ENCODE measurements at places on chromosomes 7 and 10. TPM values are rescaled to one million over a fixed set of nuclear protein-coding genes. Genes with fewer than 3 reads are reported as not detected.

- H3K36me3 ChIP-seq = no peaks in the 10 kb centered on the region
- DNase-seq = no peak
- no peak overlapping the region for H3K4me3 ChIP-seq
- H3K27me3 ChIP-seq = no peaks in the 10 kb centered on the region
- no peak overlapping the region for H3K27ac ChIP-seq
- H3K4me1 ChIP-seq = peaks cover 16% of the 10 kb centered on the region
Measured at GRCh38 chr7:2643386-2644219, 11.8 kb downstream of the TTYH3 start.

DNA sequence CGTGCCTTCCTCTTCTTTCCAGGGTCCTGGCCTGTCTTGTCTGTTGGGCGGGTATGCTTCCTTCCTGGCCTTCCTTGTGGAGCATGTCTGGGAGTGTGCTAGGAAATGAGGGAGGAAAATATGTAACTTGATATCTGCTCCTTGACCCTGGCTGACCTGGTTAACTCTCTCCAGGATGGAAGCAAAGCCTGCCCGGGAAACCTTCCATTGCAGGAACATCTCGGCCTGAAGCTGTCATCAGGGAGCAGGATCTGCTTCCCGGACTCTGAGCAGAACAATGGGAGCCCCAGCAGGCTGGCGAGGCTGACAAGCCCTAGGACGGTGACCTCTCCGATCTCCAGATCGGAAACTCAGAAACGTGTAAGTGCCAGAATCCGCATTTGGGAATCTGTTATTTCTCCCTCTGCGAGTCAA is 340.3 kb downstream of the FRMD4A start:
- no peak for DNase-seq
- H3K4me1 ChIP-seq = peaks cover 20% of the 10 kb centered on the region
- no peak overlapping the region for H3K4me3 ChIP-seq

DNA sequence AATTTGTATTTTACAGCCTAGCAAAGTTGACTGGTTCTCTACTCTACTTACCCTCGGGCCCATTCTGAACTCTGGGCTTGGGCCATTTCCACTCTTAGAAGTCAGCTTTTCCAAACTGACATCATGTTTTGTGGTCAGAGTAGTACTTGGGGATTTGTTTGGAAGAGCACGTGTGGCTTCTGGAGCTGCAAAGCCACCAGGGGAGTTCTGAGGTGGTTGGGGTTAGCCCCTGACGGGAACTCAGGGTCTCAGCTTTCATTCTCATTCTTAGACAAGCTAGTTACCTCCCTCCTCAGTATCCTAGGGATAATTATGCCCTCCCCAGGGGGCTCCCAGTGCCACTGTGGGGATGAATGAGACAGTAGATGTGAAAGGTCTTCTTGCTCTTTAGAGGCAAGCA is 647.7 kb upstream of the GALNT17 start:
- no peaks in the 10 kb centered on the region for H3K36me3 ChIP-seq
- H3K27ac ChIP-seq = no peak overlapping the region

- H3K27ac ChIP-seq = no peak overlapping the region
- H3K27me3 ChIP-seq = no peaks in the 10 kb centered on the region
- H3K4me1 ChIP-seq = no peaks in the 10 kb centered on the region
- no peaks in the 10 kb centered on the region for H3K36me3 ChIP-seq
- peak; percentile 63 for DNase-seq
- H3K4me3 ChIP-seq = no peak overlapping the region
Measured at GRCh38 chr7:106009503-106010226, 46.6 kb downstream of the CDHR3 start.

DNA sequence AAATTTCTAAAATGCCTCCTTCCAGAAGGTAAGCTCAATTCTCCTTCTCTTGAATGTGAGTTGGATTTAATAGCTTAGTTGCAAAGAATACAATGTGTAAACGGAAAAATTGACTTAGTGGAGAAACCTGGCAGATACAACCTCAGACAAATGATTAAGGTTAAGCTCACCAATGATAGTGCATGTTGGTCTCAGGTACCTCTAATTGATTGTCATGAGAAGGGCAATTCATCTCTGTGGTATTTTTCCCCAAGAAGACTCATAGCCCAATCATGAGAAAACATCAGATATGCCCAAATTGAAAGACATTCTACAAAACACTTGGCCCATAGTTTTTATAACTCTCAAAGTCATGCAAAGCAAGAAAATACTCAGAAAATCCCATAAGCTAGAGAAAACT is 36.2 kb upstream of the TMEM106B start:
- no peak overlapping the region for H3K4me3 ChIP-seq
- no peaks in the 10 kb centered on the region for H3K36me3 ChIP-seq
- no peaks in the 10 kb centered on the region for H3K4me1 ChIP-seq
- DNase-seq = no peak
- no peaks in the 10 kb centered on the region for H3K27me3 ChIP-seq
- no peak overlapping the region for H3K27ac ChIP-seq

GRCh38 chr7:146922782-146923181 is 806.2 kb downstream of the CNTNAP2 start:
- no peak overlapping the region for H3K27ac ChIP-seq
- H3K4me3 ChIP-seq = no peak overlapping the region
- no peak for DNase-seq

- H3K4me3 ChIP-seq = no peak overlapping the region
- no peaks in the 10 kb centered on the region for H3K36me3 ChIP-seq
- no peak overlapping the region for H3K27ac ChIP-seq
- no peaks in the 10 kb centered on the region for H3K27me3 ChIP-seq
- H3K4me1 ChIP-seq = no peaks in the 10 kb centered on the region
Measured at GRCh38 chr10:1360011-1360557, 303.9 kb downstream of the WDR37 start.

GRCh38 chr10:14698829-14699170 is 75.9 kb downstream of the FAM107B start:
- H3K36me3 ChIP-seq = no peaks in the 10 kb centered on the region
- H3K27me3 ChIP-seq = no peaks in the 10 kb centered on the region
- no peaks in the 10 kb centered on the region for H3K4me1 ChIP-seq
- no peak overlapping the region for H3K27ac ChIP-seq
- DNase-seq = no peak

- H3K36me3 ChIP-seq = no peaks in the 10 kb centered on the region
- H3K4me3 ChIP-seq = peak overlapping the region; percentile 6
- H3K27me3 ChIP-seq = no peaks in the 10 kb centered on the region
- DNase-seq = peak; percentile 36
- H3K4me1 ChIP-seq = no peaks in the 10 kb centered on the region
Measured at GRCh38 chr10:13383399-13383761, 35.3 kb upstream of the SEPHS1 start.

DNA sequence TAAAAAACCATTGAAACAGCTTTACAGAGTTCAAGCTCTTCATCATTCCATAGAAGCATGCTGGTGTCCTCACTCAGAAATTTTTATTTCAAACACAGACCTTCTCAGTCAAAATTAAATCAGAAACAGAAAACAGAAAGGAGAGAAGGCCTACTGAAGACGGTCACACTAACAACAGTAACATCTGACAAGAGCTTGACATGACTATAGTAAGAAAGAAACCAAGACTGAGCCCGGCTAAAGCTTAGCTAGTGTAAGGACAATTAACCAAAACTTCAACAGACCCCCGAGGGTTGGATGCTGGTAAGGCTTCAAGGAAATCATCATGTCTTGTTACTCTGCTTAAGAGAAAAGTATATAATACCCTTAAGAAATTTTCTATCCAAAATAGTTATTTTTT is 38.6 kb downstream of the MTPN start:
- no peak overlapping the region for H3K4me3 ChIP-seq
- H3K27ac ChIP-seq = no peak overlapping the region
- H3K27me3 ChIP-seq = no peaks in the 10 kb centered on the region
- H3K36me3 ChIP-seq = no peaks in the 10 kb centered on the region

GRCh38 chr10:75464478-75465449 is 33.3 kb downstream of the LRMDA start:
- H3K4me1 ChIP-seq = no peaks in the 10 kb centered on the region
- peak; percentile 40 for DNase-seq
- H3K36me3 ChIP-seq = no peaks in the 10 kb centered on the region
- peak overlapping the region; percentile 15 for H3K27ac ChIP-seq
- no peak overlapping the region for H3K4me3 ChIP-seq

- H3K4me3 ChIP-seq = no peak overlapping the region
- no peaks in the 10 kb centered on the region for H3K27me3 ChIP-seq
- no peaks in the 10 kb centered on the region for H3K36me3 ChIP-seq
- H3K4me1 ChIP-seq = no peaks in the 10 kb centered on the region
- DNase-seq = no peak
- H3K27ac ChIP-seq = no peak overlapping the region
Measured at GRCh38 chr7:155251831-155252230, 45.8 kb upstream of the INSIG1 start.

- DNase-seq = no peak
- no peaks in the 10 kb centered on the region for H3K36me3 ChIP-seq
- H3K4me1 ChIP-seq = no peaks in the 10 kb centered on the region
- no peak overlapping the region for H3K4me3 ChIP-seq
- H3K27ac ChIP-seq = no peak overlapping the region
Measured at GRCh38 chr10:126349101-126349500, 39.2 kb downstream of the ADAM12 start.

DNA sequence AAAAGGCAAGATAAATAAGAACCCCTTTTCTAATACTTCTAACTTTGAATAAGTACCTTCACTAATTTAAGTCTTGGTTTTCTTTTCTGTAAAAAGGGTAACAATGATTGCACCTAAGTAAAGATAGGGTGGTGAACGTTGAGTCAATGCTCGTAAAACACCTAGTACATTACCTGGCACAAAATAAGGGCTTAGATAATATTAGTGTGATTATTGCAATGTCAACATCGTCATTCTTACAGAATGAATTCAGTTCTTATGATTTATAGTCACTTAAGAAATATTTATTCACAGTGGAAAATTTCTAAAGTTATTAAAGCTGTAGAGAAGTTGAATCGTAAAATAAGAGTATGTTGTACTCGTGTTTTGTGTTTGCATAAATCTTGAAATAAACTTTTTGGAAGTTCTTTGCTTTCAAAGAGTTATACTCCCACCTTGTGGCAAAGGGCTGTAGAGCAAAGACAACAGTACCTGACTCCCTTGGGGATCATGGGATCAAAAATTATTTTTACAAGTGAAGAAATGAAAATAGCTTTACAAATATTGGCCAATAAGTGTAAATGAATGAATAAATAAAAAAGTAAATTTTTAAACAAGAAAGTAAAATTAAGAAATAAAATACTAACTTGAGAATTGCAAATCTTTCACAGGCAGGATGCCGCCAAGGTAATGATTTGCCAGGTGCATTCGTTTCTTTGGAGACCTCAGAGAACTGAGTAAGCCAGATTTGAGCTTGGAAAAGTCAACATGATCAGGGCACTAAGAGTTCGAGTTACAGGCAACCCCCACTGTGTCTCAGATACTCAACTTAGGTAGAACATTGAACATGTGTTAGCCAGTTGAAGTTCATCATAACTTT is 285.8 kb upstream of the CACNA2D1 start:
- no peaks in the 10 kb centered on the region for H3K4me1 ChIP-seq
- H3K27me3 ChIP-seq = no peaks in the 10 kb centered on the region
- H3K4me3 ChIP-seq = no peak overlapping the region
- DNase-seq = peak; percentile 12

GRCh38 chr10:113104047-113104446 is 154.0 kb downstream of the TCF7L2 start:
- no peak overlapping the region for H3K27ac ChIP-seq
- no peaks in the 10 kb centered on the region for H3K36me3 ChIP-seq
- no peak overlapping the region for H3K4me3 ChIP-seq

DNA sequence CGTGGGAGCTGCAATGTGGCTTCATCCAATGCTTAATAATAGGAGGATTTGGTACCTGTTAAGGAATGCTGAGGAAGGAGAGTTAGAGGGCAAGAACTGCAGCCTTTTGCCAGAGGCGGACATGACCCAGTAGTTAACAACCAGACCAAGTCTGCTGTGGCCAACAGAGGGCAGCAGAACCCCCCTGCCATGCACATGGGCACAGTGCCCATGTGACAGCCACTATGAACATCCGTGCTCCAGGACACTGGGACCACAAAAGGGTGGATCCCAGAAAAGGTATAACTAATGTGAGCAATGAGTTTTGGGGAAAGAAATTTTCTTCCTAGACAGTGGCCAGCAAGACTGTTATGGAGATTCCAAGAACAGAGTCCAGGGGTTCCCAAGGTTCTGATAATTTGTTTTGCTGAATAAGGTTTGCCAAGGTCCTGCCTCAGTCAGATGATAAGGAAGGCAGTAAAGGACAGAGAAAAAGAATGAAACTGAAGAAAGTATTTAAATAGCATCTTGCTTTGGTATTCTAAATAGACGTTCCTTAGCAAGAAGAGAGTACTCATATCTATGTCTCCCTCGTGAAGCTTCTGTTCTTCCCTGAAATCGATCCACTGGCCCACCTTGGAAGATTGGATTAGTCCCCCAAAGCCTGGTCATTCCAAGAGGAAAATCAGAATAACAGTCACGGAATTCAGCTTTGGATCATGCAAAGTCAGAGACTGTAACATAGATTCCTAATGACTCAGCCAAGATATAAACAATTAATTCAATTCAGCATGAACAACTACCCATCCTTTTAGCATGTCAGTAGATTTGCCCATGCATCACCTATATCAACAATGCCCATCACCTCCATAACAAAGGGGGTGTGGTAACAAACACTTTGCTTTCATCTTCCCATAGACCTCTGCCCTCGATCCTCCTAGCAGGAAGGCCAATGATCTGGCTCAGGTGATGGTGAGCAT is 56.0 kb downstream of the LGI1 start:
- no peaks in the 10 kb centered on the region for H3K36me3 ChIP-seq
- H3K27ac ChIP-seq = no peak overlapping the region
- no peaks in the 10 kb centered on the region for H3K27me3 ChIP-seq
- no peak overlapping the region for H3K4me3 ChIP-seq
- no peaks in the 10 kb centered on the region for H3K4me1 ChIP-seq

DNA sequence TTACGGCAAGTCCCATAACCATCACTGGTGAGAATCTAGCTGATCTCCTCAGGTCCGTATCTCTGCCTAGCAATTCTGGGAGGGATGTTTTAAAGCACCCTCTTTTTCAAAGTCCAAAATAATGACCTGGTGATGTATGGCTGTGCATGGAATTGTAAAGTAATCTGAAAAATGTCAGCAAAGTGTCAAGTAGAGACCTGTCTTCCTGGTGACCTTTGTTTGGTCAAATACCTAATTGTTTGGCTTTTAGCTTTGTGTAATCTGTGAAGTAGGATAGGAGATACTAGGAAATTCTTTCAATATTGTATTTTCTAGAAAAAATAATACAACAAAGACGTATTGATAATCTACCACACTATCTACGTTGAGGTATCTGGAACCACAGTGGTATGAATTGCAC is 51.0 kb downstream of the ABCB5 start:
- H3K36me3 ChIP-seq = no peaks in the 10 kb centered on the region
- no peak for DNase-seq
- H3K27ac ChIP-seq = no peak overlapping the region
- H3K4me1 ChIP-seq = no peaks in the 10 kb centered on the region
- no peaks in the 10 kb centered on the region for H3K27me3 ChIP-seq

GRCh38 chr10:119702583-119702982 is 23.3 kb upstream of the INPP5F start:
- no peaks in the 10 kb centered on the region for H3K27me3 ChIP-seq
- no peaks in the 10 kb centered on the region for H3K36me3 ChIP-seq
- H3K4me1 ChIP-seq = no peaks in the 10 kb centered on the region
- no peak overlapping the region for H3K27ac ChIP-seq
- H3K4me3 ChIP-seq = no peak overlapping the region

SRGN gene
- 29.1 TPM for total RNA-seq

CNTNAP2 gene
- total RNA-seq = 43.7 TPM

HTR5A gene
- not detected for total RNA-seq

CPEB3 gene
- 16.9 TPM for total RNA-seq

HYAL4 gene
- 1.6 TPM for total RNA-seq

SPDYE1 gene
- not detected for total RNA-seq

C10orf120 gene
- total RNA-seq = not detected

DPP6 gene
- 0.05 TPM for total RNA-seq

PKD2L1 gene
- total RNA-seq = 0.34 TPM

NCF1 gene
- total RNA-seq = 1.6 TPM

All from prostate gland (tissue), 2 donors.